ENCODE measurements at places on chromosomes 6 and 20.

DNA sequence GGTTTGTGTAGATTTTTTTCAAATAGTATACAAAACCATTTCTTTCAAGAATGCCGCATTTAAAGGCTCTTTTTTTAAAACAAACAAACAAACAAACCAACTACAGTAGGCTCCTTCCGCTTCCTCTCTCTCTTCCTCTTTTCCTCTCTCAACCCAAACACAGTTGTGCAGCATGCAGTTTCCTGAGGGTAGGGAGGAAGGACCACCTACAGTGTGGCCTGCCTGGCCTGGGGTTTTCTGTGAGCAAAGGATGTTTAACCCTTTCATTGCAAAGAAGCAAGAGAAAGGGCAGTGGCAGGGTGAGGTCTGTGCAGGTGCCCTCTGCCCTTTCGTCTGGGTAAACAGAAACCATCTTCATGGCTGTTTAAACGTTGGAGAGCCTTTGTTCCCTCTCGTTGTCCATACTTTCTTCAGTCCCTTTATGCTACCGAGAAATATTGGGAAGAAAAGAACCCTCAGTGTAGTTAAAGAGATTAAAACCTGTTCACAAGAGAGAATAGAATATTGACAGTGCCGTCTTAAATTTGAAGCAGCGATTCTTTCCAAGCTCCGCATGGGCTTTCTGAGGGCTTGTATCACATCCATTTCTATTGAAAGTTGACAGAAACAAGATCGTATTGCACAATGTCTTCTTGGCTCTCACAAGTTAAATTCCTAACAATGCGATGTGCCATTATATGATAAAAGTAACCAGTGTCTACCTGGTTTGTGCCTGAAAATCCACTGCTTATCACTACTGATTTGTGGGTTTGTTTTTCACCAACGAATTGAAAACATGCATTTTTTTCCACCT lies 215.5 kb upstream of the SNX9 start:
- no peak for DNase-seq

GRCh38 chr20:10558635-10559187 lies 115.1 kb downstream of the JAG1 start:
- peak; percentile 71 for DNase-seq

DNA sequence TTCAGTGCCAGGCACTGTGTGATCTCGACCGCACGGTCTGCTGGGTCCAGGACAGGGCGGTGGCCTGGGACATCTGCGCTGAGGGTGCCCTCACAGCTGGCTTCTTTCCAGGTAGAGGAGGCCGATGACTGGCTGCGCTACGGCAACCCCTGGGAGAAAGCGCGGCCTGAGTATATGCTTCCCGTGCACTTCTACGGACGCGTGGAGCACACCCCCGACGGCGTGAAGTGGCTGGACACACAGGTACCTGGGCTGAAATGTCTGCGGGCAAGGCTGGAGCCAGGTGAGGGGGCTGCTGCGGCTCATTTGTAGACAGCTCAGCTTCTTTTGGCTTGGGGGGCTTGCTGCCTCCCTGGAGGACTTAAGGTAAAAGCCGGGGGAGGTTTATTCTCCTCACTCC lies 26.6 kb downstream of the PYGB start:
- no peak for DNase-seq

DNA sequence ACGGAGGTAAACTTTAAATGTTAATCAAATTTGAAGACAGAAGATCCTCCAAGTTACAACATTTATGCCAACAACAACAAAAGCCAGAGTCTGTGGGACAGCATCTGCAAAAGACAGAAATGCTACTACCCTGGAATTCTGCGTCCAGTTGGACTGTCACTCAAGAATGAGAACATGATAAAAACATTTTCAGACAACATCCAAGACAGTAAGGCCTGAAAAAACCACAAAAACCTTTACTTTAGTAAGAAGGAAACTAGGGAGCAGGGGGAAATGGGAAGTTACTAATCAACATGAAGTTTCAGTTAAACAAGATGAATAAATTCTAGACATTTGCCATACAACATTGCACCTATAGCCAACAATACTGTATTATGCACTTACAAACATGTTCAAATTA lies 77.6 kb downstream of the MLIP start:
- no peak for DNase-seq

DNA sequence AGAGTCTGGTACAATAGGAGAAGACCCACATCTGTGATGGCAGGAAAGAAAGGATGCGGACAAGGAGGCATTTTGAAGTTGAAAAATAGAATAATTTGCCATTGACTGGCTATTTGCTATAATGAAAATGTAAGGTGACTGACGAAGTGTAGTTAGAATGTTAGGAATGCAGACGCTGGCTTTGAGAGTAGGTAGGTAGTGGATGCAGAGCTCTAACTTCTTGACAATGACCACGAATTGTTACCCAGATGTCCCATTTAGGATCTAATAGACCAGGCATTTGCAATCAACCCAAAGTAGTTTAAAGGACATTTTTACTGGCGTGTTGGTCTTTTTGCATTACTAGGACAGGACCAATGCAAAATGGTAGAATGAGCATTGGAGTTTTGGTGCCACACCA lies 14.2 kb downstream of the MLIP start:
- no peak for DNase-seq

GRCh38 chr6:169847901-169848311 lies 96.5 kb downstream of the ERMARD start:
- no peak for DNase-seq

DNA sequence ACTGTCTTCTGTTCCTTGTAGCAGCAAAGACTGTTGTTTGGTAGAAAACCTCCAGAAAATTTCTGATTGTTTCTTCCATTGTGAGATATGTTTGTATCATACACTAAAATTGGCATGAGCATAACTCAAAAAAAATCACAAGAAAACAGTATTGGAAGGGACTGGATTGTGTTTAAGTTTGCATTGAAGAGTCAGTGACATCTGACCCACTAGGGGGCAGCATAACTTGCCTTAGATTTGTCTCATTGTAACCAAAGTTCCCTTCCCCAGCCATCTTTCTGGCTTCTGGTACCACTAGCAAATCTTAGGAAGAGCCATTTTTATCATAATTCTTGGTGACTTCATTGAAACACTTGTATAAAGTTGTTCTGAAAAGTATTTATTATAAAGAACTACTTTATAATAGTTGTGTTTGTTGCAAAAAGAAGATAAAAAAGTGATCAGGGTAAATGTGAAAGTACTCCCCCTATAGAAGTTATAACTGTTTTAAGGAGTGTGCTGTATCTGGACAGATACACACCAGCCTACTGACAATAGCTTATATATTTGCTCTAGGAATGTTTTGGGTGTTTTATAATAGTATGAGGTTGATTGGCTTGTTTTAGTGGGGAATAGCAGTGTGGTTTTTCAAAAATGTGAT lies 7.7 kb downstream of the CSTF1 start:
- peak; percentile 69 for DNase-seq

DNA sequence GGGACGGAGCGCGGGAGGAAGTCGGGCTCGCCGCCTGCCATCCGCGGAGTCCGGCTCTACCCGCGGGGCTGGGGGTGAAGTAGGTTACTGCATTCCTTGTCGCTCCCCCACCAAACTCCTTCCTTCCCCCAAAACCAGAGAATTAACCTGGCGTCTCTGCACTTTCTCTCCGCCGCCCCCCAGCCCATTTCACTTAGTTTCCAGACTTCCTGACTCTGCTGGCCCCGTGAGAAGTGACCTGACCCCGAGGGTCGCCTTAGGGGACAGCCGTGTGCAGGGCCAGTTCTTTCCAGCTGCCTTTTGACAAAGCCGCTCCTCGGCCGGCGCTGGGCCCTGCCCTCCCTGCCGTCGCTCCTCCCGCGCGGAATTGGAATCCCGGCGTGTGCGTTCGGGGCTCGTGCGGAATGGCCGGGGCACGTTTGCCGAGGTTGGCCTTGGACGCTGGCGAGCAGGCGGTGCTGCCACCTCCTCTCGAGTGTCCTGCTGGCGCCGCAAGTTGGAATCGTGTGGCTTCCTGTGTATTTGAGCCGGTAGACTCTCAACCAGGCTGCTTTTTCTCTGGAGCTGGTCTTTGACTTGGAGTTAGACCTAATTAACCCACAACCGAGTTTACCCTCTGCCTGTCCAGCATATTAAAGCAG lies 650 bp downstream of the DCBLD1 start:
- no peak for DNase-seq

DNA sequence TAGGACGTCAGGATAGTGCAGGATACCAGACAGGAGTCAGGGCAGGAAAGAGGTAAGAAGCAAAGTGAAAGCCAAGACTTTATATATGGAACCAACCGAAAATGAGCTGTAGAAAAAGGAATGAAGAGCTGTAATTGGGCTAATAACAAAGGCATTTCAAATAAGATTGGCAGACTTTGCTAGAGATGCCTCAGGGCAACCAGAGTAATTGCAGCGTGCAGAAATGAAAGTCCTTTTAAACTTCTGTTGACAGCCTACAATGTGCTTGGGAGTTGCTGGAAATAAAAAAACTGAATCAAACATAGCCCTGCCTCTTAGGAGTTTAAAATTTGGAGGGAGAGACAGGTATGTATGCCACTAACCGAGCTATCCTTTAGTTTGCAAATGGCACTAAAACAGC lies 56.4 kb upstream of the NKX2-4 start:
- DNase-seq, result no peak

DNA sequence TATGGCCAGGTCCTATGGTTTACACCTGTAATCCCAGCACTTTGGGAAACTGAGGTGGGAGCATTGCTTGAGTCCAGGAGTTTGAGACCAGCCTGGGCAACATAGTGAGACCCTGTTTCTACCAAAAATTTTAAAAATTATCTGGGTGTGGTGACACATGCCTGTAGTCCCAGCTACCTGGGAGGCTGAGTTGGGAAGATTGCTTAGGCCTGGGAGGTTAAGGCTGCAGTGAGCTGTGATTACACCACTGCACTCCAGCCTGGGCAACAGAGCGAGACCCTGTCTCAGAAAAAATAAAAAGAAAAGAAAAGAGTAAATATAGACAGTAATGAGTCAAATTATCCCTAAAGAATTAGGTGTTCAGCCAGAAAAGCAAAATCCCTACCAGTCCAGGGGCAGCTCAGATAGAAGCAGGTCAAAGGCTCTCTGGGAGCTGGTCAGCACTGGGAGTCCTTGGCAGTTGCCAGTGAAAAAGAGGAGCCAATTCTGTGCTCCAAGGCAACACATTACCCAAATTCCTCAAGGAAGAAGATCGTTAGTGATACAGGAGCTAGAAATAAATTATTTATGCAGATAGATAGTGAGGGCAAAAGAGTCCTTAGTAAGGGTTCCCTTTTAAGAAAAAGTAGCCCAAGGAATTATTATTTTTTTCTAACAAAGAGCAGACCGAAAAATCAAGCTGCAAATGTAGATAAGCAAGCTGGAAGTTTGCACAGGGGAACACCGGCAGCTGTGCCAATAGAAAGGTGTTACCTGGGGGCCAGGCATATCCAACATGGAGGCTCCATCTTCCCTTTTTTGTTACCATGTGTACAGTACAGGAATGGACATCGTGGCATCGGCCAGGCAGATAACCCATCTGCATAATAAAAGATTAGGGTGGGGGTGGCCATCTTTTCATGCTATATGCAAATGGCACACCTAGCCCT lies 31.4 kb upstream of the SEC63 start:
- no peak for DNase-seq

GRCh38 chr6:1596088-1596852 lies 13.4 kb upstream of the FOXC1 start:
- no peak for DNase-seq

DNA sequence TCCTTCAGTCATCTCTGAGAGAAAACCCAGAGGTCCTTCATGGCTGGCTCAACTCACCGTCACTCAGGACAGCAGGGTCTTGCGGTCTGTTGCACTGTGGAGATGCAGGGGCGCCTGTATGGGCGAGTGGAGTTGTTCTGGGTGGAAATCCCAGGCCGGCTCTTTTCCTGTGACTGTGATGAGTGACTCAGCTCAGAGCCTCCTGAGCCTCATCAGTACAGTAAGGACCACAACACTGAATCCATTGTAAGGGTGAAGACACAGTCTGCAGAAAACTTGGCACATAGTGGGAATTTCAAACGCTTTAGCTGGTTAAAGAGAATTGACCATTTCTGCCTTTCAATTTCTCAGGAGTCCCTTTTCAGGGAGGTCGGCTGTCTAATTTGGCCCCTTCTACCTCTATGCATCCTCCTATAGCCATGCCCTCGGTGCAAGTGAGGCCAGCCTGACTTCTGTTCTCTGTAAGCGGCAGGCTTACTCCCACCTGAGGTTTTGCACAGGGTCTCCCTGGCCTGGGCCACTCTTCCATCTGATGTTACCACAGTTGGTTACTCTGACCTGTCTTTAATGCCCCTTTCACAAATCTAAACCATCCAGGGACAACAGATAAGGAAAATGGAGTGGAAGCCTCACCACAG lies 35.5 kb upstream of the TBXT start:
- no peak for DNase-seq

All from HFF-Myc (cell line).